Cortex of kidney (tissue), 1 donor: ENCODE measurements at places on chromosomes 16 and 17.

GRCh38 chr17:79836972-79837887, 2.0 kb downstream of the CBX4 start:
- no peak for DNase-seq

DNA sequence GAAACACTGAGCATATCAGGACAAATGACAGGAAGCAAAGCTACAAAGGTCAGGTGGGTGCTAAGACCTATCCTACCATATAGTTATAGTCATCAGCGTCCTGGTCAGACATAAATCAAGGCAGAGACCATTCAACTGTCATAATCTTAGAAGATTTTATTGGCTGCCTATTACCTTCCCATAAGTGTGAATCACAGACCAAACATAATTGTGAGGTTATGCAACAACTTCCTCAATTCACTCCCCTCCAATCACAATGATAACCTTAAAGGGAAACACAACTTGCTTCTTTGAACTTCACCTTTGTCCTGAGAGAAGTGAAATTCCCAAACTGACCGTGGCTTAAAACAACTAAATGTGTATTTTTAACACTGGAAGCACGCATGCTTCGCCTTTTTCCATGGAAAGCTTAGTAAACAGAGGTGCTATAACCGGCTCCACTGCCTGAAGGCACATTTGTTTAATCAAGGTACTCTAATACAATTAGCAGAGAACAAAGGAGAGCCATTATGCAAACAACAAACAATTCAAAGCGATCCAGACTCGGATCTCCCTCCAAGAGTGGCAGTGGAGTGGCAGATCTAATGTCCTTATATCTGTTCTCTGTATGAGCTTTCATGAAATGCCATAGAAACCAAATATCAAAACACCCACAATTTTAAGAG, 84.9 kb downstream of the TMEM114 start:
- no peak for DNase-seq

DNA sequence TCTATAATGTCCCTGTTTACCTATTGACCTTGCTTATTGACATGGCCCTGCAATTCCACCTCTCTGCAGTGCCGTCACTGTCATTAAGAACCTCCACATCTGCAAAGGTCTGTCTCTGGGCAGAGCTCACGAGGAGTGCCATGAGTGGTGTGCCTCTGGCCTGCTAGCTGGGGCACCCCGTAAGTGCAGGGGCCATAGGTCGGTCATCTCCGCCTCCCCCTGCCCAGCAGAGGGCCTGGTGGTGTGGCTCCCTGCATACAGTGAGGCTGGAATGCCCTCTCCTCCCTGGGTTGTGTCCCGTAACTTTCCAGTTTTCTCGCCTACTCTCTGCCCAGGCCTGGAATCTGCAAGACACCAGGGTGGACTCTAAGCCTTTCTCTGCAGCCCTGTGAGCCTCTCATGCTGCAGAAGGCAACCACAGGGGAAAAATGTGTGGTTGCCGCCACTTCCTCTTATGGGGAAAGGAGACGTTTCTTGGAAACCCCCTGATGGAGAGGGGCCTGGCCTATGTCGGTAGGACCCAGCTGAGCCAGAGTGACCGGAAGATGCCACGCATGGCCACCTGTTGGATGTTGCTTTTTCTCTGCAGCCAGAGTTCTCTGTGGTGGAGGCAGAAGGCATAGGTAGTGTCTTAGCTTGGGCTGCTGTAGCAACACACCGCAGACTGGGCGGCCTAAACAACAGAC, 2.7 kb upstream of the SNX20 start:
- DNase-seq: no peak

GRCh38 chr16:12255919-12256665, 279.6 kb downstream of the SNX29 start:
- no peak for DNase-seq

GRCh38 chr17:83025636-83026280, 53.7 kb upstream of the METRNL start:
- no peak for DNase-seq

DNA sequence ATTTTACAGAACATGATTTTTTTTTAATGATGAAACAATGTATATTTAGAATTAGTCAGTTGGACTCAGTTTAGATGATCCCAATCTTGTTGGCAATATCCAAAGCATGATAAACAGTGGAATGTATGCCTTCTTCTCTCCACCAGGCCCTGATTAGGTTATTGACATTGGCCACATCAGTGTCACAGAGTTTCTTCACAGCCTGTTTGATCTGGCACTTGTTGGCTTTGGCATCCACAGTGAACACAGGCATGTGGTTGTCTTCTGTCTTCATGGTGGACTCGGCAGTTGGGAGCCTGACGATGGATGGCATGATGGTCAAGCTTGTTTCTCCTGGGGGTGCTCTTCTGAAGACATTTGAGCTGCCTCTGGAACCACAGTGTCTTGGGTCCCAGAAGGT, 317.5 kb downstream of the PMP22 start:
- no peak for DNase-seq

DNA sequence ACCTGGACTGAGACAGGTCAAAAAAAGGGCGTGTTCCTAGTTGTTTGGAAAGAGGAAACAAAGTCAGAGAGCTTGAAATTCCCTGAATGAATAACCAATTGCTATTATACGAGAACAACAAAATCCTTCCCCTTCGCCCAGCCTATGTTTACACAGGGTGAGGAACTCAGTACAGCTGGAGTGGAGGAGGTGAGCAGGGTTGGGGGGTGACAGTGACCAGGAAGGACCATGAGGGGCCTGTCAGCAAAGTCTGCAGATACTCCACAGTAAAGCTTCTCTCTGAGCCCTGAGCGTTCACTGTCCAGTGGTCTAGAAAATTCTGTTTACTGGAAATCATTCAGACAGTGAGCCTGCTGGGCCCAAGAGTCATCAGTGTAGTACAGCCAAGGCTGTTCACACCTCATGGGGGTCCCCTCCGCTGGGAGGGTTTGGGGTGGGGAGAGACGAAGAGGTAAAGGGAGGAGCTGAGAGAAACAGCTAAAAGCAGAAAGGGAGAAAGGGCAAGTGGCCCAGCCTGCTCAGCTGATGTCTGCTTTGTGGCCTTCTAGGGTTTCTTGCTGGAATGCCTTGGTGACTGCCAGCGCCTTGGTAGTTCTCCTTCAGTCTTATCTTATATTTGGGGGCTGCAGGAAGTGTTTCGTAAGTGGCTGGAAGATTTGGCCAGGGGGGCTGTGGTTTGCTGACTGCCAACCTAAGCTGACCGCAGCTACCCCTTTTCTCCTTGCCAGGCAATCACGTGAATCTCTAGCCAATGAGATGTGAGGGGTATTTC, 5.7 kb downstream of the DUSP3 start:
- no peak for DNase-seq

DNA sequence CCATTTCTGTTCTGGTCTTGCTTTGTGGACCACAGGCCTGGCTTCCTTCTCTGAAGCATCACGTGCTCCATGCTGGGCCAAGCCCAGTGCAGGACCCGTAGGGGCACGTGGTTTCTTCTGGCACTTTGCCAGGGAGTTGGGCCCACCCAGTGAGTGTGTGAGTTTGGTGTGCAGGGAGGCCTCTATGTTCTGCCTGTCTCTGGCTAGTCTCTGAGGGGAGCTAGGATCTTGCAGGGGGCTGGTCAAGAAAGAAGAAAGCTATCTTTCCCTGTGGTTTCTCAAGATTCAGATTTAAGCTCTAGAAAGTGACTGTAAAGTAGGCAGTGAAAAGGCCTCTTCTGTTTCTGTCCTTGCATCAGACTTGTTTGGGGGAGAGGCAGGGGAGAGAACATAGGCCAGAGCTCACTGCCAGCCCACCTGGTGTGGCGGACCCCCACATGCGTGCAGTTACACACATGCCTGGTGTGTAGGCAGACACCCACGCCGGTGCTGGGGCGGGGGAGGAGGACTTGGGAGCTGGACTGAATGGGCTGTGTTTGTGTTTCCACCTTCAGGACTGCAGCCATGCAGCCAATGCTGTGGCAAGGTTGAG, 11.8 kb downstream of the LASP1 start:
- DNase-seq: no peak

GRCh38 chr17:64209356-64209941, 53.6 kb downstream of the TEX2 start:
- no peak for DNase-seq

DNA sequence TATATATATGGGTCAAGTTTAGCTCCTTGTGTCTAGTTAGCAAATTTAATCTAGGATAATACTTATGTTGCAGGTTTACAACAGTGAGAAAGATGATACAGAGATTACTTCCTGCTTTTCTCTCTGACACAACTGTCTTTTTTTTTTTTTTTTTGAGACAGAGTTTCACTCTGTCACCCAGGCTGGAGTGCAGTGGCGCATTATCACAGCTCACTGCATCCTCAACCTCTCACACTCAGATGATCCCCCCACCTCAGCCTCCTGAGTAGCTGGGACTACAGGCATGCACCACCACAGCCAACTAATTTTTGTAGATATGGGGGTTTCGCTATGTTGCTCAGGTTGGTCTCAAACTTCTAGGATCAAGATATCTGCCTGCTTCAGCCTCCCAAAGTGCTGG, 706.9 kb upstream of the SOX9 start:
- DNase-seq: no peak

DNA sequence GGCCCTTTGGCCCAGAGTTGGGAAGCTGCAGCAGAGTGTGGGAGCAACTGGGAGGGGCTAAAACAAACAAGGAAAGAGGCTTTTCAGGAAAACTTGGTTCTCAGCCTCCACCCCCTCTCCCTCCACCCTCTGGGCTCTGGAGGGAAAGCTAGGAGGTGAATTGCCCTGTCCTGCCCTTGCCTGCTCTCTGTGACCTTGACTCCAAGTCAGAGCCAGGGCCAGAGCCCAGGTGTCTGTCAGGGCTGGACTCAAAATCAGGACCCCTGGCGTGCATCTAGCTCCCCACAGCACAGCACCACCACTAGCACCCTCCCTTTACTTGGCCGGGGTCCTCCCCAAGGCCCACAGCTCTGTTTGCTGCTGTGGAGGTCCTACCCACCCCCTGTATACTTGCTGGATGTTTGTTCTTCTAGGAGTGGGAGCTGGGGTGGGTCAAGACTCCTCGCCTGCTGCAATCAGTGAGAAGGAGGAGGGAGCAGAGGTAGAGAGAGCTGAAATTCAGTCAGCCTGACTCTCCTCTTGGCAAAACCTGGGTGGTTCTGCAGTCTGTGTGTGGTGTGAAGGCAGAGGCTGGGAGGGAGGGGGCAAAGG, 2.8 kb upstream of the NR1D1 start:
- no peak for DNase-seq

GRCh38 chr16:65547772-65548446, 426.0 kb upstream of the CDH11 start:
- no peak for DNase-seq

- no peak for DNase-seq
Measured at GRCh38 chr16:11064202-11064540, 119.8 kb downstream of the CLEC16A start.
